ENCODE measurements at places on chromosomes 3 and 15.
A peak's percentile ranks its signal among the peaks of the same experiment; 100 is the strongest.

DNA sequence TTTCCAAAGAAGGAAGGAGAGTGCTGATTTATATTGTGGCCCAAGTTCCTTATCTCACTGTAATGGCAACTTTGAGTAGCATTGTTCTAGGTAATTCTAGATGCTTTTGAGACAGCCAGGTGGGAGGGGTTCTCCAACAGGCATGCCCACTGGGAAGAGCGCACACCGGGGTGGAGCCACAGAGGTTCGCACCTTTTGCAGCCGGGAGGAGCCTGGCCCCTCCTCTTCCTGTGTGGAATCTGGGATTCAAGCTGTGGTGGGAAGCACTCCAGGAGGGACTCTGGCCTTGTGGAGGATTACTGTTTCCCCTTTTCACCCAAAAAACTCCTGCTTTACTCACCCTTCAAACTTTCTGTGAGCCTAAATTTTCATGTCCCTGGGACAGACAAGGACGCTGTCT lies 53.1 kb downstream of the CFAP20DC start:
- no peak for DNase-seq

DNA sequence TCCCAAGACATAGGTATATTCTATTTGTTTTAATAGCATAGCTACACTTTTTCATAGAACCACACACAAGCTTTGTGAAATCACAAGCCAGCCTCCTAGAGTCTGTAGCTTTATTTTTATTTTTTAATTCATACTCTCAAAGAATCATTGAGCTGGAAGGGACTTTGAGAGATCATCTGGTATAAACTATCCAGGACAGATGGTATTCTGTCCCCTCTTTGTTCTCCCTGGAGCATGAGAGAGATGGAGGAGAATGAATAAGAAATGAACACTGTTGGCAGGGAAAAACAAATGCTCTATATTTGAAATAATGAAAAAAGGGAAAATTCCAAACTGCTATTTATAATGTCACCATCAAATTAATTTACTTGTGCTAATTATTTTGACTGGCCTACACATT lies 338.7 kb upstream of the IL12A start:
- no peak for DNase-seq

DNA sequence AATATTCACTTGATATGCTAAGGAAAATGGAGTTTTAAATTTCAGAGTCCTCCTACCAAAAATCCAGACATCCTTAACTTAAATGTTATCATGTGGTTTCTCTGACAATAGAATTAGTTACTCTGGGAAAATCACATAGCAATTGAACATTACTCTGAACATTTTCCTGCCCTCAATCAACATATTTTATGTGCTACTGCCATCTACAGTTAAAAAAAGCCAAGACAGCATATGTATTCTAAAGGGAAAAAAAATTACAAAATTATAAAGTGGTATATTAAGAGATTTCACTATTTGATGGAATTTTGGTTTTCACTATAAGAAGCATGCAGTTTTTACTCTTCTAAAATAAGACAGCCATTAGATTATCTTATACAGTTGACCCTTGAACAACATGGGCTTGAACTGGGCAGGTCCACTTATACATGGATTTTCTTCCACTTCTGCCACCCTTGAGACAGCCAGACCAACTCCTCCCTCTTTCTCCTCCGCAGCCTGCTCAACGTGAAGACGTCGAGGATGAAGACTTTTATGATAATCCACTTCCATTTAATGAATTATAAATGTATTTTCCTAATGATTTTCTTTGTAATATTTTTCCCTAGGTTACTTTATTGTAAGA lies 122.3 kb downstream of the ATP1B3 start:
- DNase-seq: no peak

DNA sequence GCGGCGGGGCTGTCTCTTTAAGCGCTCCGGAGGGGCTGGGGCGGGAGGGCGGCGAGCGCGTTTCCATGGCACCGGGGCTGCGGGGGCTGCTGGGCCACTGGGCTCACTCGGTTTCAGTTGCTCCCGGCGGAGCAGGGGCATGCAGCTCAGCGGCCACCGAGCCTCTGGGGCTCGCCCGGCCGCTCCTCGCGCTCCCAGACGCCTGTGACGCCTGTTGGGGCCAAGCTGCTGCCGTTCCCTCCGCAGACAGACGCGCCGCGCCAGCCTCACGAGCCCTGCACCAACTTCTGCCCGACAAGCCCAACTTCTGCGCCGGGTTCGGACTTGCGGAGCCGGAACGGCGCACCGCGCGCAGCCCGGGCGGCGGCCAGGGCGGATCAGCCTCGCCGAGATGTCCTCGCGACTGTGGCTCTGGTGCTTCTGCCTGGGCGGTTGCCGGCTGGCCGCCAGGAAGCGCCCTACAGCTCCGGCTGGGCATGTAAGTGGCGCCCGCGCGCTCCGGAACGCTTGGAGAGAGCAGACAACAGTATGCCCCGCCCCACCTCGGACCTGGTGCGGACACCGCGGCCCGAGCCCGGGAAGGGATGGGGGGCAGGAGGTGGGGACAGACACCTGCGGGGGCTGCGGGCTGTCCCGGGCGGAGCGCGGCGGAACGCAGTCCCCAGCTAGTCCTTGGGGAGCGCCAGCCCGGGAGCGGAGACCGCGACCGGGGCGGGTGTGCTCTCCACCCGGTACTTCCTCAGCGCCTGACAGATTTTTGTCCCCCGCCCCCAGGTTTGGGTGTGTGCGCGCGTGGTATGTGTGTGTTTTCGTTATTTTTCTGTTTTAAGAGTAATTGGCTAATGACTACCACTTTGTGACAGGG lies 154.1 kb upstream of the GOLIM4 start:
- DNase-seq: peak; percentile 98

- DNase-seq: no peak
These were observed 91.7 kb upstream of the IGSF10 start for GRCh38 chr3:151552589-151552988.

GRCh38 chr3:27431116-27431515 lies 53.1 kb downstream of the SLC4A7 start:
- DNase-seq: no peak

Measured in retina (tissue), 1 donor.